ENCODE measurements at places on chromosomes 3 and 15. TPM values are rescaled to one million over a fixed set of nuclear protein-coding genes. Genes with fewer than 3 reads are reported as not detected.

GPR27 gene
- 13.8 TPM for total RNA-seq

APBA2 gene
- total RNA-seq = 15.5 TPM

USP50 gene
- not detected for total RNA-seq

SPINK8 gene
- not detected for total RNA-seq

BAHD1 gene
- total RNA-seq = 40.0 TPM

GUCA1C gene
- not detected for total RNA-seq

KNG1 gene
- not detected for total RNA-seq

ARNT2 gene
- total RNA-seq = 13.8 TPM
